ENCODE measurements at places on chromosomes 1 and 21. TPM values are rescaled to one million over a fixed set of nuclear protein-coding genes. Genes with fewer than 3 reads are reported as not detected.

DNA sequence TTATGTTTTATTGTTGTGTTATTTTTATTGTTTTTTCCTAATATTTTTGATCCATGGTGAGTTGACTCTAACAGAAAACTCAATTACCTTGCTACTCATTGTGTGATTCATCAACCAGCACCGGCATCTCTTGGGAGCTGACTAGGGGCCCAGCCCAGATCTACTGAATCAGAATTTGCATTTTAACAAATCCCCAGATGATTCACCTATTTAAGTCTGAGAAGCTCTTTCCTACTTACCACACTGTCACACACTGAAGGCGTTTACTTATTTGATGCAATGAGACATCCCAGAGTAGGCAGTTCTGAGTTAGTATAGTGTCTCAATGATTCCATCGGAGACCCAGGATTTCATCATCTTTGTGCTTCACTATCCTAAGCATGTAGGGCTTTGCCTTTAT lies 416.6 kb downstream of the RWDD3 start:
- no peak for DNase-seq

GRCh38 chr1:2968471-2968881 lies 52.8 kb upstream of the ACTRT2 start:
- no peak for DNase-seq

PTPN14 gene
- not detected for polyA plus RNA-seq

GRCh38 chr1:147264158-147264768 lies 21.8 kb downstream of the CHD1L start:
- DNase-seq: no peak

RHD gene
- polyA plus RNA-seq: not detected

GRCh38 chr1:63981408-63981773 lies 207.6 kb downstream of the ROR1 start:
- DNase-seq: no peak

VCAM1 gene
- polyA plus RNA-seq: not detected

DNA sequence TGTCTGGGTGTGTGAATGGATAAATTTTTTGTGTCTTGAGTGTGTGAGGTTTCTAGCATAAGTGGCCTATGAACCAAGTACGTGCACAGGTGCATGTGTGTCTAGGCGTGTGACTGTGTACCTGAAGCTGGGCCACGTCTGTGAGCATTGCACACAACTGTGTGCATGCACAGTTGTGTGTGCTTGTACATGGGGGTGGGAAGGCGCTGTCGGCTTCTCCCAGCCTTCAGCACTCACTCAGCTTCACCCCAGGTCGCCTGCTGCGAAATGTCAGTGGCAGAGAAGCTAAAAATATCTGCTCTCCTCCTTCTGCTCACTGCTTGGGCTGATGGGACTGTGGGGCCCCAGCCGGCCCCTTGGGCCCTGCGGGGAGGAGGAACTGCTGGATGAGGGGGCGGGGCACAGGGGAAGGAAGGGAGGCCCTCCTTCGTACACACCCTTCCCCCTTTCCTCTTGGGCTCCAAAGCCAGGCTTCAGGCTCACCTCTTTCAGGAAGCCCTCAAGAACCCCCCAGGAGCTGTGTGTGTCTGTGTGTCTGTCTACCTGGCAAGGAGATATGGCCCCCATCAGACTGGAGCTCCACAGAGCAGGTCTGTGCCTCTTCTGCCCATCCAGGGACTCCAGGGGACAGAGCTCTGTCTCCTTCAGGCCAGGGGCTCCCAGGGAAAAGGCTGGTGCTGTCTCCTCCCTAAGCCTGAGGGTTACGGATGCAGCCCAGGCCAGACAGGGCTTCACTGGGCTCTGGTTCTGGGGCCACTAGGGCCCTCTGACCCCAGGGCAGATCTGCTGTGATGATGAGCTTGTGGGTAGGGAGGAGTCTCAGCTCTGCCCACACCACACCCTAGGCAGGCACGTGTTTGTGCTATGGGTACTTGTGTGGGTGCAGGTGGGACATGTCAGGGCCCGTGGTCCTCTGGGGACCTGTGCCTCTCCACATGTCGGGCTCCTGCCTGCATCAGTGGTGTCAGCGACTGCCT lies 35.6 kb upstream of the WASF2 start:
- peak; percentile 65 for DNase-seq

DNA sequence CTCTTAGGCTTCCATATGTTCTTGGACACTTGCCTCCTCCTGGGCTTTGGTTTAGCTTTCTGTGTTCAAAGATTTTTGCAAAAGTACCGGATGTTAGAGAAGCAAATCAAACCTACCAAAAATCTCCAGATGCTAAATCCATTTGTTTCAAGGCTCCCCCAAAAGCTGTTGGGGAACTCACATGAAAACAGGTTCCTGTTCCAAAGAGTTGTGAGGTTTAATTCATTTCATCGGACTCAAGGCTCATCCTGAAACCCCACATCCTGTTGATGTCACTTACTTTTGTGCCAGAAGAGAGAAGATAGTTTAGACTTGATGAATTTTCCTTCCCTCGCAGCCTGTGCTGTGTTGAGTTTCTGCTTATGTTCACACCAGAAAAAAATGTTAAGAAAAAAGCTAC lies 41.7 kb upstream of the RXRG start:
- no peak for DNase-seq

PSMB2 gene
- 78.6 TPM for polyA plus RNA-seq

- no peak for DNase-seq
Observed at GRCh38 chr1:17965515-17966100, 142.0 kb upstream of the IGSF21 start.

C1orf216 gene
- 7.7 TPM for polyA plus RNA-seq

SLC44A5 gene
- polyA plus RNA-seq: not detected

DNA sequence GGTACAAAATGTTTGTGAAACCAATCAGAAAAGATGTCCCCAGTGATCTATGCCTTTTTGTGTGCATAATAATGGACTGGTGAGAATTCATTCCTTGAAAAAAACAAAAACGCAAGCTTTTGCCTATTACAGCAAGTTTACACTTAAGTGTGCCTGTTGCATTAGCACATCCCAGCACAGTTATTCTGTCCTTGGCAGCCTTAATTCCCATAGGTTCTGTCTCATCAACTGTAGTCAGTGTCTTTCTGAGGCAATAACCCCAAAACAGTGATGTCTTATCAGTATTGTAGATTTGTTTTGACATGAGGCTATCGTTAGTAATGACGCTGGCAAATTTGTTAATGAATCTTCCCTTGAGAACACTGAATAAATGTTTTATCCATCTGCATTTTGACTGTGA lies 109.9 kb upstream of the KCTD3 start:
- no peak for DNase-seq

DNA sequence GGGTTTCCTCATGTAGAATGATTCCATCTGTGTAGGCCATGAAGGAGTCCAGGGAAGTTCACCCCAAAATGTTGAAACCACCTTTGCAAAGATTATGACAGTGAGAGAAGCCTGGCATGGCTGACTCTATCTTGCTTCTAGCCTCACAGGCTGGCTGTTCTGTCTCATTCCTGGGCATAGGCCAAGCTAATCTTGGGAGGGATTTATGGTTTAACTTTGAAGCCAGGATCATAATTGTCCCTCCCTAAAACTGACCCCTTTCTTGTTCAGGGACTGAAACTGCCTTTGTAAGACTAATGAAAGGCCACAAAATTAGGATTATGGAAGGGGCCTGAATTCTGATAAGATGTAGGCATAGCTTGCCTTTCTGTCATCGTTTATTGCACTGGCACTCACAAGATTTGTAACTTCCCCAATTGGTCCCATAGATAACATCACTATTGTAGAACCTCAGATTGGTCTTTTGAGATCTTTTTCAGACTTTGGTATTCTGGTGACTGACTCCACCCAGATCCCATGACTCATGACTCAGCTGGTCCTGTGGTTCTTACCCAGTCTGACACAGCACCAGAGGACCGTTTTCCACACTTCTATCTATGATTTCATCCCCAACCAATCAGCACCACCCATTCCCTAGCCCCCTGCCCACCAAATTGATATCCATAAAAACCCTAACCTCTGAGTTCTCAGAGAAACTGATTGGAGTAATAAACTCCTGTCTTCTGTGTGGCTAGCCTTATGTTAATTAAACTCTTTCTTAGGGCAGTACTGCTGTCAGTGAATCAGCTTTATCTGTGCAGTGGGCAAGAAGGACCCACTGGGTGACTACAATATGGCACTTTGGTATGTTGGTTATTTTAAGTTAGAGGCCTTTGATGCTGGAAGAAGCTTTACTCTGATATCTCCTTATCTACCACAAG lies 13.6 kb upstream of the LAMTOR5 start:
- peak; percentile 72 for DNase-seq

CD46 gene
- polyA plus RNA-seq: 210 TPM

GRCh38 chr1:41349361-41350054 lies 11.7 kb upstream of the FOXO6 start:
- no peak for DNase-seq

DNA sequence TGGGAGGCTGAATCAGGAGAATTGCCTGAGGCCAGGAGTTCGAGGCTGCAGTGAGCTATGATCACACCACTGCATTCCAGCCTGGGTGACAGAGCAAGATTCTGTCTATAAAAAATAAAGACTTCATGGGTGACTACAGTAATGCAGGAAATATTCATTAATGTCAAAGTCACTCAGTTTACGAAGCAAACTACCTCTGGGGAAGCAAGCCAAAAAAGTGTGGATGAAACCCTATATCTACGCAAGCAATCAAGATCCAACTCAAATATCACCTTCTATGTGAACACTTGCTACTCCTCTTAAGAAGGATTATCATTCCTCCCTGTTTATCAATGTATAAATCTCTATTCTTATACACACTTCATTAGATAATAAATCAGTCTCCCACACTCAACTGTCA lies 434.8 kb downstream of the SETD4 start:
- DNase-seq: no peak

GRCh38 chr1:98793136-98793535 lies 131.6 kb downstream of the SNX7 start:
- DNase-seq: no peak

PTAFR gene
- polyA plus RNA-seq: 347 TPM

- peak; percentile 2 for DNase-seq
Observed at GRCh38 chr1:195236991-195237889, 1371.0 kb downstream of the KCNT2 start.

TNFRSF9 gene
- polyA plus RNA-seq: 2.6 TPM

HES3 gene
- not detected for polyA plus RNA-seq

GRCh38 chr21:34844924-34845238 lies 176.1 kb downstream of the CLIC6 start:
- no peak for DNase-seq

DNA sequence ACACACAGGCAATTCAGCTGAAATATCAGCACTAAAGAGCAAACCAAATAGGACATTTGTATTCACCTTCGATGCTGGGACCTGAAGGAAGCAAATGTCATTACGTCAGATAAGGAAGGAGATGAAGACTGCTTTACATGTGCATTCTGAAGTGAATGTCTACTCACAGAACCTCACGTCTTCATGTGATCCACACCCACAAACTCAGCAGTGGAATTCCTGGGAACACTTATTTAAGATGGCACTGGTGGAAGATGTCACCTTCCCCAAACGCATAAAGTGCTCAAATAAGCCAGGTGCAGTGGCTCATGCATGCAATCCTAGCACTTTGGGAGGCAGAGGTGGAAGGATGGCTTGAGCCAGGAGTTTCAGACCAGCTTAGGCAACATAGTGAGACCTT lies 11.4 kb downstream of the PGBD5 start:
- no peak for DNase-seq

PDC gene
- polyA plus RNA-seq: not detected

GRCh38 chr1:58063095-58063494 lies 483.4 kb downstream of the OMA1 start:
- DNase-seq: no peak

- DNase-seq: peak; percentile 39
Observed at GRCh38 chr1:40848530-40849189, 13.5 kb downstream of the CITED4 start.

GRCh38 chr1:244730153-244730933 lies 77.4 kb downstream of the DESI2 start:
- DNase-seq: no peak

FAM110D gene
- polyA plus RNA-seq: not detected

S100A7 gene
- not detected for polyA plus RNA-seq

GRCh38 chr1:78171736-78172590 lies 126.2 kb downstream of the GIPC2 start:
- no peak for DNase-seq

UTS2 gene
- polyA plus RNA-seq: not detected

PBXIP1 gene
- polyA plus RNA-seq: 23.1 TPM

PADI4 gene
- polyA plus RNA-seq: 222 TPM

GRCh38 chr1:31957701-31958674 lies 19.8 kb upstream of the PTP4A2 start:
- peak; percentile 82 for DNase-seq

PAQR6 gene
- 7.7 TPM for polyA plus RNA-seq

RPE65 gene
- polyA plus RNA-seq: not detected

TAS1R3 gene
- 0.33 TPM for polyA plus RNA-seq

GJA8 gene
- not detected for polyA plus RNA-seq

GRCh38 chr21:44927259-44927586 lies 6.5 kb upstream of the ITGB2 start:
- no peak for DNase-seq

DNA sequence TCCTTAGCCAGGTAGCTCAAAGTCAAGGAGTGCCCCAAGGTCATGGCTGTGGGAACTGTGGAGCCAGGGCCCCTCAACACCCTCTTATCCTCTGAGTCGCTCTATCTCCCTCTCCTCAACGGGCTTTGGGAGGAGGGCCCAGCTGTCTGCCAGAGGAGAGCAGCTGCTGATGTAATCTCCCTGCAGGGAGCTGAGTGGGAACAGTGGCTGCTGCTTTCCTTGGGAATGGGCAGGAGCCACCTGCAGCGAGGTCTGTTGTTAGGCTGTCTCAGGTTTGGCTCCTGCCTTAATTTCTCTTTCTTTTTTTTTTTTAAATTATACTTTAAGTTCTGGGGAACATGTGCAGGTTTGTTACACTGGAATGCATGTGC lies 58.8 kb upstream of the MAP1LC3C start:
- no peak for DNase-seq

Measured in CD14-positive monocyte (primary cell).